ENCODE measurements at places on chromosomes 2 and 18. TPM values are rescaled to one million over a fixed set of nuclear protein-coding genes. Genes with fewer than 3 reads are reported as not detected.

The C2orf92 gene
- total RNA-seq = 1.3 TPM

The SMAD2 gene
- total RNA-seq = 78.4 TPM

The CTDSP1 gene
- 53.4 TPM for total RNA-seq

The GKN2 gene
- total RNA-seq = not detected

The LCT gene
- under 0.01 TPM for total RNA-seq

The MC4R gene
- not detected for total RNA-seq

The ZSWIM2 gene
- total RNA-seq = not detected

The PSTPIP2 gene
- total RNA-seq = 11.5 TPM

The SULT1C4 gene
- not detected for total RNA-seq

The ASXL3 gene
- 0.66 TPM for total RNA-seq

The TGFA gene
- 0.73 TPM for total RNA-seq

The SPP2 gene
- total RNA-seq = not detected

The LONRF2 gene
- under 0.01 TPM for total RNA-seq

The PIKFYVE gene
- 36.4 TPM for total RNA-seq

The AKAIN1 gene
- total RNA-seq = not detected

The EPB41L3 gene
- 56.6 TPM for total RNA-seq

The COL3A1 gene
- 3,379 TPM for total RNA-seq

The SNORC gene
- total RNA-seq = 0.29 TPM

All from smooth muscle cell of trachea (primary cell).